ENCODE measurements at places on chromosomes 7 and 10.

GRCh38 chr10:52568309-52568708, 204.3 kb downstream of the MBL2 start:
- peak; percentile 37 for DNase-seq

GRCh38 chr7:55274156-55274555, 91.0 kb upstream of the LANCL2 start:
- DNase-seq = no peak

GRCh38 chr7:107388604-107389003, 81.3 kb upstream of the GPR22 start:
- no peak for DNase-seq

GRCh38 chr7:99786726-99787335, 2.8 kb upstream of the CYP3A4 start:
- DNase-seq = no peak

DNA sequence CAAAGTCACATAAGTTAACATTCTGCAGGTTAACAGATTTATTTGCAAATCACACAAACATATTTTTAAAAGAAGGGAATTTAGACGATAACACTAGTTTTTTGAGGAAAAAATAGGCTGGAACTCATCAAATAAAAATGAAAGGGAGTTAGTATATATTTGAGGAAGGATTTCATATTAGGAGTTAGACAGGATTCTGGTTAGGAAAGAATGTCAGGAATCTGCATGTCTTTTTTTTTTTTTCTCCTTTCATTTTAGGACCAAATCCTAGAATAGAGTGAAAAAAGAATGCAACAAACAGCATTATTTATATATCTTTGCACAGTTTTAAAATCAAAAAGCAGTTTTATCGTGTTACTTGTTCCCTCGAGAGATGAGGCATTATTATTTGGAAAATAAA, 8.9 kb upstream of the TRDMT1 start:
- DNase-seq = peak; percentile 44

DNA sequence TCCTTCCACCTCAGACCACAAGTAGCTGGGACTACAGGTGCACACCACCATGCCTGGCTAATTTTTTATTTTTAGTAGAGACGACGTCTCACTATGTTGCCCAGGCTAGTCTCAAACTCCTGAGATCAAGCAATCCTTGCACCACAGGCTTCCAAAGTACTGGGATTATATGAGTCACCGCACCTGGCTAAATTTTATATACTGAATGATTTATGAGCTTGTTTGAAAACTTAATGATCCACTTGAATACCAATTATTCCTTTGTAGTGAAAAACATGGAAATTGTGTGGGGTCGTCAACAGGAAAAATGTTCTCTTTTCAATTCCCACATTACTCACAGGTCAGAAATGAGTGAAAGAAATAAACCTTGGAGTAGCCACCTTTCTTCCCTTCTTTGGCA, 31.3 kb downstream of the RAPGEF5 start:
- DNase-seq = no peak

- DNase-seq = no peak
Observed at GRCh38 chr7:102040569-102040968, 223.1 kb downstream of the CUX1 start.

GRCh38 chr10:113928830-113929229, 74.4 kb downstream of the NHLRC2 start:
- no peak for DNase-seq

DNA sequence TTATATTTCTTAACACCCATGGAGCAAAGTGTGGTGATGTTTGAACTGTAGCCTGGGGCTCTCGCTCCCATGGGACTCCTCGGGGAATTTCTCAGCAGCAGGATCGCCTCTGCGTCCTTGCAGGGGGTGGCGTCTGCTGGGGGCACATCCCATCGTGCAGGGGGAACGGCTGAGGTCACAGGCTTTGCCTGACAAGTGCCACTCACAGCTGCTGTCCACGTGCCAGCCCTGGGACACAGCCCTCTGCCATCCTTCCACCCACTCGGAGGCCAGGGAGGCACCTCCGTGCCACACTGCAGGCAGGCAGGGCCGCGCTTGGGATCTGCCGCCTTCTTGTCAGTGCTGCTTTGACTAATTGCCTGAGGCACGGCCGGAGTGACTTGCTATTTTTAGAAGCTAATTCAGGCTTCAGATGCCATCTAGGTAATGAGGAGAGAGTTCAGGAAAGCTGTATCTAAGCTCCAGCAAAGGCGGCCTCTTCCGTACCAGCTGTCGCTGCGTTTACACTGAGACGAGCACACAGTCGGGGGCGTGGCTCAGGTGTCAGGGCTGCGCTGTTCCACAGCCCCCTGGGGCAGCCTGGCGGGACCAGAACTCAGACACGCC, 45.7 kb downstream of the PITRM1 start:
- DNase-seq = no peak

GRCh38 chr7:37117292-37117691, 331.4 kb downstream of the ELMO1 start:
- no peak for DNase-seq

- peak; percentile 35 for DNase-seq
Observed at GRCh38 chr10:98485959-98486358, 39.2 kb upstream of the HPS1 start.

All from IMR-90 (cell line).